ENCODE measurements at places on chromosomes 1 and 21.
A peak's percentile ranks its signal among the peaks of the same experiment; 100 is the strongest.

GRCh38 chr1:168088511-168089325 is 48.0 kb downstream of the GPR161 start:
- no peak for DNase-seq

GRCh38 chr1:110505596-110505995 is 13.4 kb downstream of the KCNA10 start:
- DNase-seq, result no peak

- DNase-seq, result no peak
Measured at GRCh38 chr1:172135076-172135672, 285.3 kb upstream of the C1orf105 start.

DNA sequence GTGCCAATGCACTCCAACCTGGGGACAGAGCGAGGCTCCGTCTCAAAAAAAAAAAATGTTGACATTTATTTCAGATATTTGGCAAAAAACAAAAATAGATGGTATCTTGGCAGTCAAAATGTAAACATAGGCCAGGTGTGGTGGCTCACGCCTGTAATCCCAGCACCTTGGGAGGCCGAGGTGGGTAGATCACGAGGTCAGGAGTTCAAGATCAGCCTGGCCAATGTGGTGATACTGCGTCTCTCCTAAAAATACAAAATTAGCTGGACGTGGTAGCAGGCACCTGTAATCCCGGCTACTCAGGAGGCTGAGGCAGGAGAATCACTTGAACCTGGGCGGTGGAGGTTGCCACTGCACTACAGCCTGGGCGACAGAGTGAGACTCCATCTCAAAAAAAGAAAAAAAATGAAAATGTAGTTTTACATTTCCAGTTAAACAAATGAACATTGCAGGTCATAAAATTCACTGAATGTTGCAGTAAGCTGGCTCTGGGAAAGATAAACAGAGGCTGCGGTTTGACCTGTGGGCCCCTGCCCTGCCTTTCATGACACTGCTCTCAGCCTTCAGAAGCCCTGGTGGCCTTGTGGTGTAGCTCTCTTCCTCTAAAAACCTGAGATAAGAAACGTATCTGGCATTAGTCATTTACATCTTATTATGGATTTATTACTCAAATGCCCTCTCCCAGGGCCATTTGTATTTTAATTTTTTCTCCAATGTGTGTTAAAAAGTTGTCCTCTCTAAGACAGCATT is 12.2 kb upstream of the SLC44A3 start:
- no peak for DNase-seq

- DNase-seq, result peak; percentile 38
Measured at GRCh38 chr1:118159569-118159968, 25.5 kb downstream of the SPAG17 start.

DNA sequence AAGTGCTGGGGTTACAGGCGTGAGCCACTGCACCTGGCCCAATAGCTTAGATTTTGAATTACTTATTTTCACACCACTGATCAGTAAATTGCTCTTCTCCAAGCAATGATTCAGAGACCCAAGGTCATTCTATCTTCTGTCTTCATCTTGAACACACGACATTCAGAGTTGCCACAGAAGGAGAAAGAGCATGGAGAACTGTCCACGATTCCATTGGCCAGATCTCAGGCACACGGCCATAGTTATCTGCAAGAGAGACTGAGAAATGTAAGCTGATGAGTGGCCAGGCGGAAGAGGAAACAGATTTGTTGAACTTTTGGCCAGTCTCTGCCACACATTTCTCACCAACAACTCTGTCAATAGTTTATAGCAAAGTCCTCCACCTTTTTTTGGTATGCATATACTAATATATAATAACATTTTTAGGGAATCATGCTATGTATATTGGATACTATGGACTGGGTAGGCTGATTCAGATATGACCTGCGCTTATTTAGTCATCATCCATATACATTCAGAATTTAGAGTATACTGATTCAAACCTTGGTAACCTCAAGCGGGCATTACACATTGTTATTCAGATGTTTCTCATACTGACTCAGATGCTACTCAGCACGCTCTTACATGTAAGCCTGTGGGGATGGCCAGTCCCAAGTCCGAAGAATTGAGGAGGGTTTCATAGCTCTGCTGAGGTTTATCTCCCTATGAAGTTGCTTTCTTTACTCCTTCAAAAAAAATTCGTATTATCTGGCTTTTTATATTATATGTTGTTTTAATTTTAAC is 25.5 kb upstream of the CAP1 start:
- DNase-seq, result no peak

DNA sequence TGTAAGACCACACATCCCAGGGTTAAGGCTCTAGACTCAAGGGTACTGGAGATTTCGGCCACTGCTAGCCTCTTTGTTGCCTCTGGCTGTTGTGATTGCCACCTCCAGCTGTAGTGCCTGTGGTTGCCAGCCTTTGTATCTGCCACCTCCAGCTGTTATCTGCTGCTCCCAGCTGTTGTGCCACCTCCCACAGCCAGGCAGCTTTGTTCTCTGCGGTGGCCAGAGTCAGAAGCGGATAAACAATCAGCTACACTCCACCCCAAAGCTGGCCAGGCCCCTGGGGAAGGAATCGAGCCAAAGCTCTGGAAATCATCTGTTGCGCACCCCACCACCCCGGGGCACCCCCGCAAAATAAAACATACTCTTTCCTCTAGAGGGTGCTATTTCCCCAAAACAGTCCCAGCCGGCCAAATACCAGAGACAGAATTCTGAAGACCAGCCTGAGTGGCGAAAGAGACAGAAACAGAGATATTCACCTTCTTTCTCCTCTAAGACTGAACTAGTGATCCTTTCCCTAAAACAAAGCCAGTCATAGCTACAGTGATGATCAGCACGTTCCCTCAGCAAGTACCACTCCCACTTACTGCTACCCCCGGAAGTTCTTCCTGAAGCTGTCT is 14.8 kb upstream of the PIGM start:
- DNase-seq, result peak; percentile 75

DNA sequence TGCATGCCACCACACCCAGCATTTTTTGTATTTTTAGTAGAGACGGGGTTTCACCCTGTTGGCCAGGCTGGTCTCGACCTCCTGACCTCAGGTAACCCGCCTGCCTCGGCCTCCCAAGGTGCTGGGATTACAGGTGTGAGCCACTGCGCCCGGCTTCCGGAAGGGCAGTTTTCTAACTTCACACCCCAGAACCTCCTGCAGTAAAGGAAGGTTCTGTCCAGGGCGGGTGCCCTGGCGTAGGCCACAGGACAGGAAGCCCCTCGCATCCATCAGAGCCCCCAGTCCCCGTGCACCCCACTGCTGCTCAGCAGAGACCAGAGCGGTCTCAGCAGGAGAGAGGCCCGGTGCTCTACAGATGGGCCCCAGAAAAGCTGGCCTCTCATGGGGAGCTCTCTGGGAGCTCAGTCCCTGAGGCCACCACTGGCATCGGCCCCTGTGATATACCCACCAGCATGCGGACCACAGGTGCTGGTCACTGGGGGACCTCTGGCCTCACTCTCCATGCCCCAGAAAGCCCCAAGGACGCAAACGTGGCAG is 4.1 kb upstream of the DNMT3L start:
- DNase-seq, result no peak

- no peak for DNase-seq
Measured at GRCh38 chr21:36035381-36035791, 24.9 kb downstream of the SETD4 start.

DNA sequence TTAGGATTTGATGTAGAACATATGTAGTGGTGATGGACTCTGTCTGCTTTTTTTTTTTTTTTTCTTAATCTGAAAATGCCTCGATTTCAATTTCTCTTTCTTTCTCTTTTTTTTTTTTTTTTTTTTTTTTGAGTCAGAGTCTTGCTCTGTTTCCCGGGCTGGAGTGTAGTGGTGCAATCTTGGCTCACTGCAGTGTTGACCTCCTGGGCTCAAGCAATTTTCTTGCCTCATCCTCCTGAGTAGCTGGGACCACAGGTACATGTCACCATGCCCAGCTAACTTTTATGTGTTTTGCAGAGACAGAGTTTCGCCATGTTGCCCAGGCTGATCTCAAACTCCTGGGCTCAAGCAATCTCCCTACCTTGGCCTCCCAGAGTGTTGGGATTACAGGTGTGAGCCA is 17.4 kb downstream of the MAST2 start:
- DNase-seq, result no peak

GRCh38 chr1:66276218-66276617 is 257.7 kb upstream of the SGIP1 start:
- DNase-seq, result no peak

DNA sequence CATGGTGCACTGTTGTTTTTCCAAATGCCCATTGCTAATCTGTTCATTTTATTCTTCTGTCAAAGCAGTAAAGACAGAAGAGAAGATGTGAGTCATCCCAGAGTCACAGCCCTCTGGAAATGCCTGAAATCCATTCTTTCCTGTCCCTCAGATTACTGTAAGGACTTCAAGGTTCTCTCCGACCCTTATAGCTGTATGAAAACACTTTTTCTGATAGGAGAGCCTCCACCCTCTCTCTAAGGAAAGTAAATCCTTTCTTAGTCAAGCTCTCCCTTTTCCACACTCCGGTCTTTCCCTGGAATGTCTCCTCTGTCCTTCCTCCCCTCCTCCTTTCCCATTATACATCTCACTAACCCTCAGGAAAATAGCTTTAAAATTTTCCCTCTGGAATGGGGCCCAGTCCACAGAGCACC is 3.5 kb upstream of the PRDX6 start:
- DNase-seq, result no peak

- no peak for DNase-seq
Measured at GRCh38 chr21:17196623-17197022, 316.2 kb upstream of the CXADR start.

- no peak for DNase-seq
Measured at GRCh38 chr1:95951371-95952102, 717.5 kb downstream of the RWDD3 start.

GRCh38 chr1:104172243-104172681 is 422.6 kb downstream of the AMY1C start:
- no peak for DNase-seq

DNA sequence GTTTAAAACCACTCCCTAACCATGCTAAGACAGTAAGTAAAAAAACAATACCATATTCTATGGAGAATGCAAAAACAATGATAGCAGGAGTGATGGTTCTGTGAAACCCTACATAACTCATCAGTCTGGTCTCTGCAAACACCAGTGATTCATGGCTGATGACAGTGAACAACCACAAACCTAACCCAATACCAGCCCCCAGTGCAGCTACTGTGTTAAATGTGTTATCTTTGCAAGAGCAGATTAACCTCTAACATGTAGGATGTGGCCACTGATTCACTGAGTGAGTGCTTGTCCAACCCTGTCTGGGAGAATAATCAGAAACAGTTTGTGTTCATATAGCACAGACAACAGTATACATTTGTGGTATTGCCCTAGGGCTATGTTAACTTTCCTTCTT is 100.2 kb upstream of the COG2 start:
- no peak for DNase-seq

- peak; percentile 80 for DNase-seq
Measured at GRCh38 chr1:193185901-193186731, at the start of gene B3GALT2. TSS of gene B3GALT2 (minus strand) at chr1:193186613. CDS start at chr1:193181562, 5,051 bp downstream.

DNA sequence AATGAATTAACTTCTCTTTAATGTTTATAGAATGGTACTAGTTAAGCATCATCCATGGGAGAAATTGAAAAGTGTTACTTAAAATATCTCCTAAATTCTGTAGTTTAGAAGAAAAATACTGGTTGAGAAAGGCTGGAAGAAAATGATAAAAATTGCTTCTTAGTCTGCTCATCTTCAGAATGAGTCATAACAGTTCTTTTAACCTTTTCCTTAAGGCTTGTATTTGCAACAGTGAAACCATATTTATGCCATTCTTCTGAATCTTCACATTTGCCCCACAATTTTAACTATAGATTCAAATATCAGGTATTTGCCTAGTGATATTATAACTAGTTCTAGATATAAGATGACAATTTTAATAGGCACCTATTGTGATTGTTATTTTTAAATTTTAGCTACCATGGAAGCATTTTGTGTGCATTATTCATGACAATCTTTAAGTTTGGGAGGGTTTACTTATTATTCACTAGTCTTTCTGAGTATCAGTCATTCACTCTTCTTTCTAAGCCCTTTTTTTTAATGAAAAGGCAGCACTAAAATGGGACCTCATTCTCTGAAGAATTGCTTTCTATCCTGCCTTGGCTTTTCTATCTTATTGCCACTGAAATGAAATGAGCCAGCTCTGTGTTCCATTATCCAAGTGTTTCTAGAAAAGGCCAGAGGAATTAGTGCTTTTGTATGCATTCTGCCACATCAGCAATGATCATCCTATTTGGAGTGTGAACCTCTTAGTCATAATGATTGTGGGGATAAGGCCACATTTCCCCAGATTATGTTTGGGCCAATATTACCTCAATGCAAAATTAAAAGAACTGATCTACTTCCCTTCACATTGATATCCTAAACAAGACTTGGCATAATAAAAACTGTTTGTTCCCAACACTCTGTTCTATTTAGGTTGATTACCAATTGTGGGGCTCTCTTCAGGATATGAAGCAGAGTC is 58.4 kb downstream of the SAMSN1 start:
- no peak for DNase-seq

GRCh38 chr1:23530087-23530746 is 816 bp downstream of the E2F2 start:
- DNase-seq, result no peak

GRCh38 chr1:17765444-17766411 is 10.6 kb downstream of the ACTL8 start:
- DNase-seq, result no peak

GRCh38 chr1:2199042-2199810 is 4.7 kb upstream of the FAAP20 start:
- peak; percentile 93 for DNase-seq

DNA sequence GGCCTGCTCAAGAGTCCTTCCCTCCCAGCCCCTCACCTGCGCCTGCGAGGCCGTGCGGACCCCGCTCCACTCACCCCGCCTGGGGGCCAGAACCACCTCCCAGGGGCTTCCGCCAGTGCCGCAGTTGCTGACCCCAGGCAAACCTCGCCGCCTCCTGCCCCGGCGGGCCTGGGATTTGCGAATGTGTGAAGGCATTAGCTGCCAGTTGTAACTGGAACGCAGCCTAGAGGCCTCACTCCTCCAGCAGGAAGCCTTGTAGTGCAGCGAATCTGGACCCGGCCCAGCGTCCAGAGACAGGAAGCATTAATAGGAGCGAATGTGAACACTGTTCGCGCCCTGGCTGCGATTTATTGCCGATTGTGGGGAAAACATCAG is 140.9 kb upstream of the ARHGEF16 start:
- peak; percentile 93 for DNase-seq

DNA sequence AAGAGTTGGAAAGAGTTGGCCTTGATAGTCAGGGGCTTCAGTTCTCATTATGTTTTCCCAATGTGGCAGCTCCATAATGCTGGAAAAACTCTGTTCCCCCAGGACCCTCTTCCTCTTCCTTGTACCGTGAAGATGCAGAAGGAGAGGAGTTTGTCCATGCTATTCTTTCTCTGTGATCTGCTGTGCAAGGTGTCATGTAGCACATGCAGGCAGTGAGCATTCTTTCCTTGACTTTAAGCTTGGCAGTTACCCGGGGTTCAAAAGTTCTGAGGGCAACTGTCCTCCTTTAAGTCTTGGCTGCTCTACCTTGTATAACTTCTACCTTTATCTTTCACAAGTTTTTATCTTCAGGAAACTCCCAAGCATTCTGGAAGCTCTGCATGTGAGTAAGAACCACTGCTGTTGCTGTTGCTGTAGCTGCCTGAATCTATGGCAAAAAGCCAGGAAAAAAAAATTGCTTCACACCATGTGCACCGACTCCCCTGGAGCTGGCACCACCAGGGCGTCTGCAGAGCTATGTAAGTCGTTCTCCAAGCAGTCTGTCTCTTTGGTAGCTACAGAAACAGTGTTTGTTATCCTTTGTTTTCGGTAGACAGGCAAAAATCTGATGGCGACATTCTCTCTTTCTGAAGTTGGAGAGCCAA is 42.7 kb upstream of the SLC16A1 start:
- peak; percentile 29 for DNase-seq

- no peak for DNase-seq
Measured at GRCh38 chr1:196344453-196344852, 263.8 kb downstream of the KCNT2 start.
